Fibroblast of skin of left quadriceps (primary cell): ENCODE measurements at places on chromosomes 16 and 17.

GRCh38 chr17:3718201-3718600, 5.5 kb upstream of the HASPIN start:
- no peak for DNase-seq

GRCh38 chr17:76727745-76728456, 1.3 kb downstream of the METTL23 start:
- no peak for DNase-seq

- no peak for DNase-seq
Measured at GRCh38 chr17:48489781-48490180, 41.0 kb downstream of the HOXB1 start.

- no peak for DNase-seq
Measured at GRCh38 chr16:14168146-14168545, 97.0 kb downstream of the MRTFB start.

DNA sequence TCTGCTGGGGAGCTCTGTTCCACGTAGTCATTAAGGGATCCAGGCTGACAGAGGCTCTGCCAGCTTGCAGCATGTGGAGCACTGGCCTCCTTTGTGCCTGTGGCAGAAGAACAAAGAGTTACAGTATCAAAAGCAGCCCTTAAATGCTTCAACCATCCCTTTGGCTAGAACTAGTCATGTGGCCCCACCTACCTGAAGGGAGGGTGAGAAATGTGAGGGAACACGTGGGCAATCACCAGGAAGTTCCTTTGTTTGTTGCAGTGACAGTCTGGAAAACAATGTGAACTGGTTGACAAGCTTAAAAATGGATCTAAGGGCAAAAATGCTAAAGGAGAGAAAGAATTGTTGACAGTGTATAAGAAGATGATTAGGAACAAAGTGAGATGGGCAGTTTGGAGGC, 290.4 kb upstream of the HSBP1 start:
- no peak for DNase-seq

DNA sequence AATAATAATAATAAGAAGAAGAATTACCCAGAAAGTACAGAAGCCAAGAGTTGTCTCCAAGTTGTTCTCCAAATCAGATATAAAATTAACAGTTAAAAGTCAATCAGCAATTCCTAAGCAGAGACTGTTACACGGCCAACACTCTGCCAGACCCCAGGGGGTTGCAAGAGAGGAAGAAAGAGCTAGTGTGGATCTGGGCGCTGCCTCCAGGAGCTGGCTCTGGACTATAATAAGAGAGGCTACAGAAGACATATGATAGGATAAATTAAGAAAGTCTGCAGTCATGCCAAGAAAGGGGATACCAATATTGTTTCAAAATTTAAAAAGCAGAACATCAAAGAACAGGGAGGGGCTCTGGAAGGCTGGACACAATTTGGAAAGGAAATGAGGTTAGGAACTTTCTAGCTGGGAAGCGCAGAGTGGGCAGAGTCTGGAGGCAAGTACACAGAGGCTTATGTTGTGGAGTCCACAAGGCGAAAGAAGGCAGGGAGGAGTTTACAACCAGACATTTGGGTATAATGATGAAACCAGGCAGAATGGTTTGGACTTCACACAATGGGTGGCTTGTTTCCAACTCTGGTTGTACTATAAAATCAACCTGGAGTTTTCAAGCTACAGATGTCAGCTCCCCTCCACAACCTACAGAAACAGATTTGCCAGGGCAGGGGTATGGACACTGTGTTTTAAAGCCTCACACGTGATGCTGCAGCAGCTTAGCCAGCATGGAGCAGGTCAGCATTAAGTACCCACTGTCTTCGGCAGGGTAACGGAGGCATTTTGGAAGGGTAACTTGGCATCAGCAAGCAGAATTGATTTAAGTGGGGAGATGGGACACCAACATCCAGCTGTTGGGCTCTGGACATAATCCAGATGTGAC, 49.4 kb downstream of the SLC39A11 start:
- peak; percentile 49 for DNase-seq

- DNase-seq = no peak
Measured at GRCh38 chr16:88301886-88302285, 80.9 kb upstream of the ZNF469 start.

- DNase-seq = no peak
Measured at GRCh38 chr16:68353366-68353765, 42.5 kb downstream of the PRMT7 start.

GRCh38 chr16:86107215-86107825, 208.4 kb downstream of the IRF8 start:
- DNase-seq = no peak

DNA sequence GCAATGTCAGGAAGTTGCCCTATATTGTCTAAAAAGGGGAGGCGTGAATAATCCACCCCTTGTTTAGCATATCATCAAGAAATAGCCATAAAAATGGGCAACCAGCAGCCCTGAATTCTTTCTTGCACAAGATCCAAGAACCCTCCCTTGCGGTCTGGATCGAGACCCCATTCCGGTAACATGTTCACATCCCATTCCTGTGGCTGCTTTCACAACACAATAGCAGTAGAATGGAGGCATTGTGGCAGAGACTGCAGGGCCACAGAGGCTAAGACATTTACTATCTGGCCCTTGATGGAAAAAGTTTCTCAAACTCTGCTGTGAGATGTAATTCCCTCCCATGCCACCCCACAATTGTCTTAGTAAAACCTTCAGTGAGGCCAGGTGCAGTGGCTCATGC, 73.2 kb downstream of the RMI2 start:
- no peak for DNase-seq
